ENCODE measurements at places on chromosomes 1 and 21. TPM values are rescaled to one million over a fixed set of nuclear protein-coding genes. Genes with fewer than 3 reads are reported as not detected.

Gene ITGB2
- total RNA-seq, result 42.4 TPM

Gene RXRG
- total RNA-seq, result 10.9 TPM

Gene LCE3E
- not detected for total RNA-seq

Gene CHI3L2
- 0.53 TPM for total RNA-seq

Gene ADAMTS5
- 12.3 TPM for total RNA-seq

Gene KCNC4
- 0.99 TPM for total RNA-seq

Gene PKN2
- 57.0 TPM for total RNA-seq

Gene TNFRSF8
- total RNA-seq, result 0.43 TPM

Gene AGMAT
- total RNA-seq, result not detected

Gene CELA2B
- total RNA-seq, result 18.3 TPM

Gene RWDD3
- total RNA-seq, result 25.8 TPM

Gene KCNQ4
- total RNA-seq, result 0.12 TPM

DNA sequence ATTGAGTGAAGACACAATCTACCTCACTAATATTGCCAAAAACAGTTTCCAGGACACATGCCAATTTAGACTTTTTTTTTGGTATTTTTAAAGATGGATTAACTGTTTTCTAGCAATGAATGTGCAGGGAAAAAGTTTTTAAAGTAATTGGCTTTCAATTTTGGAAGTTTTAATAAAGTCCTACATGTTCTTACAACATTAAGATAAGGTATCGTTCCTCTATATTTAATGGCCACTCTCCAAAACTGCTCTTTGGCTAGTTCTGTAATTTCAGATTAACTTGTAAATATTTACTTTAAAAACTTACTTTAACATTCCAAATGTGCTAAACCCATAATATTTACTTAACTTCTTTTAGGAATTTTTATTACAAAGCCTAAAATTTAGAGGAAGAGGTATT lies 1332.2 kb upstream of the PRMT6 start:
- DNase-seq, result no peak
- H3K4me3 ChIP-seq, result no peak overlapping the region
- H3K27ac ChIP-seq, result no peak overlapping the region
- H3K36me3 ChIP-seq, result no peaks in the 10 kb centered on the region

- H3K27ac ChIP-seq, result no peak overlapping the region
- H3K27me3 ChIP-seq, result no peaks in the 10 kb centered on the region
- H3K4me3 ChIP-seq, result no peak overlapping the region
- no peaks in the 10 kb centered on the region for H3K36me3 ChIP-seq
- DNase-seq, result peak; percentile 85
These were observed 2.8 kb upstream of the HAPLN2 start for GRCh38 chr1:156616463-156616862.

GRCh38 chr1:65804584-65804983 lies 11.9 kb downstream of the PDE4B start:
- no peaks in the 10 kb centered on the region for H3K36me3 ChIP-seq
- no peaks in the 10 kb centered on the region for H3K4me1 ChIP-seq
- H3K4me3 ChIP-seq, result no peak overlapping the region
- DNase-seq, result no peak

GRCh38 chr1:200437088-200437487 lies 27.3 kb upstream of the ZNF281 start:
- H3K4me3 ChIP-seq, result no peak overlapping the region
- no peak for DNase-seq

- no peaks in the 10 kb centered on the region for H3K36me3 ChIP-seq
- H3K27ac ChIP-seq, result no peak overlapping the region
- DNase-seq, result no peak
These were observed 107.9 kb downstream of the WDR4 start for GRCh38 chr21:42771503-42771805.

GRCh38 chr1:99674115-99675064 lies 28.5 kb downstream of the PALMD start:
- H3K4me3 ChIP-seq, result no peak overlapping the region
- peak; percentile 87 for DNase-seq
- H3K27ac ChIP-seq, result peak overlapping the region; percentile 92
- H3K36me3 ChIP-seq, result peaks cover 35% of the 10 kb centered on the region
- H3K4me1 ChIP-seq, result peaks cover 41% of the 10 kb centered on the region

GRCh38 chr1:46569884-46570725 lies 18.7 kb upstream of the KNCN start:
- H3K27me3 ChIP-seq, result no peaks in the 10 kb centered on the region
- no peak overlapping the region for H3K4me3 ChIP-seq
- DNase-seq, result no peak

GRCh38 chr1:111615870-111616715 lies 3.5 kb upstream of the RAP1A start:
- DNase-seq, result no peak
- H3K27me3 ChIP-seq, result no peaks in the 10 kb centered on the region
- H3K36me3 ChIP-seq, result no peaks in the 10 kb centered on the region
- H3K4me3 ChIP-seq, result no peak overlapping the region
- peaks cover 5% of the 10 kb centered on the region for H3K4me1 ChIP-seq

DNA sequence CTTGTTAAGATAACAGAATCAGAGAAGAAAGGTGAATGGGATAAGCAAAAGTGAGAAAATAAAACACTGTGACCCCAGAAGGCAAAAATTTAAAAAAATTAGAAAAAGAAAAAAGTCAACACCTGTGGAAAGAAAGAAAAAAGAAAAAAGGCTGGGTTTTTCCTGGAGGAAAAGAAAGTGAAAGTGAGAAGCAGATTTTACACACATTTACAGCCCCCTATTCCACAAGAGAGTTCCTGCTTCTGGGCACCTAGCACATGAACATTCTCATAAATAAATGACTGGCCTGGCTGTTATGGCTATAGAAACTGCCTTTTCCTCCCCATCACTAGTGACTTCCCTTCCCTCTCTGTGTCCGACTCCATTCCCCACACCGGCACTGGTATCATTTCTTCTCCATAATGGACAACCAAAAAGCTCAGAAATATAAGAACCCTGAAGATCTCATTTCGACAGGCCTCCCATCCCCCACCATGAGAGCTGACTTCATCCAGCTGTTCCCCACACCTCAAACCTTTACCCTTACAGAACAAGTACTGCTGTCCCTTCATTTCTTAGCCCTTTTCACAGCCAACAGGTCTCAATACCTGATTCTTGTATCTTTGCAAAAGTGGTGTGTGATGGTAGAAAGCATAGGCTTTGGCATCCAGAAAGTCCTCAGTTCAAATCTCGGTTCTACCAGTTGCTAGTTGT lies 12.6 kb downstream of the MTF1 start:
- no peak overlapping the region for H3K27ac ChIP-seq
- no peak overlapping the region for H3K4me3 ChIP-seq
- DNase-seq, result no peak
- no peaks in the 10 kb centered on the region for H3K4me1 ChIP-seq
- peaks cover 8% of the 10 kb centered on the region for H3K36me3 ChIP-seq

DNA sequence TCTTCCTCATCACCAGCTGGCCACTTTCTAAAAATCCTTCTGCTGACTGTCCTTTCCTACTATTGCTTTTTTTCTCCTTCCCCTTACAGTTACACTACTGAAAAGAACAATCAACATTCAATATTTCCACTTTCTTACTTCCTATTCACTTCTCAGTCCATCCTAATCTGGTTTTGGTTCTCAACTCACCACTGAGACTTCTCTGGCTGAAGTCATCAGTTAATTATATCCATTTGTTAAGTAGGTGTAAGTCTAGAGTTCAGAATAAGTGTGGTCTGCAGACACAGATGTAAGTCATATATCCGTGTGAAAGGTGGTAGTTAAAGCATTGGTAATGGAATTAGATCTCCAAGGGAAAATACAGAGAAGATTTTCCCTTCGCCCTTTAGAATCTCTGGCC lies 21.4 kb downstream of the PEA15 start:
- no peak overlapping the region for H3K4me3 ChIP-seq
- no peak overlapping the region for H3K27ac ChIP-seq
- no peaks in the 10 kb centered on the region for H3K27me3 ChIP-seq
- H3K36me3 ChIP-seq, result peaks cover 50% of the 10 kb centered on the region
- no peaks in the 10 kb centered on the region for H3K4me1 ChIP-seq

DNA sequence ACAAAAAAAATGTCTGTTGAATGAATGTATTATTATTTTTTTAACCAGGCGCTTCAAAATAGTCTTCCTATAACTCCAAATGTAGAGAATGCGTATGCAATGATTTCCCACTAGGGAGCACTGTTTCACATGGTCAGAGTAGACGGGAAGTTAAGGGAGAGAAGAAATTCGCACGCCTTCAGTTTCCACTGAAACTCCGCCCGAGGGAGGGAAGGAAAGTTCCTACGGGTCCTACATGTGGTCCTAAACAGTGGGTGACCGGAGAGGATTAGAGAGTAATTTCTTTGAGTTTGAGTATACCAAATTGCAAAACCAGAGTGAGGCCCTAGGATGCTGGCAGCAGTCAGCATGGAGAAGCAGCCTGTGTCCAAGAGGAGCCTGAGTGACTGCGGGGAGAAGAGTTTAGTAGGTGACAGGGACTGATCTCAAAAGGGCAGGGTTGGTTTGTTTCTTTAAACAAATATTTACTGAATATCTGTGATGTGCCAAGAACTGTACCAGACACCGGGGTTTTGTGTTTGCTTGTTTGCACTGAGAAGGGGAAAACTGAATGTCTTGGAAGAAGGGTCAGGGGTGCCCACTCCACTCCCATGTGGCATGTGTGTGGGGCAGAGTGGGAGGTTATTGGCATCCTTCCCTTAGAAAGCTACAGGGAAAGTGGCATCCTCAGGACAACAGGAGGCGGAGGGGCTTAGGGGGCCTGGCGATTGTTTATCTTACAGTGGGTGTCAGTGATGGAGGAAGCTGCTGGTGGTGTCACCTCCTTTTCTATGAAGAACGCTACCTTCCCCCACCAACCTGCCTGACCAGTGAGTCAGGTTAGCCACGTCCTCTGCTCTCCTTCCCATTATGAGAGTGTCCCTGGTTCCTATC lies 22.8 kb downstream of the RNU5D-1 start:
- peaks cover 1% of the 10 kb centered on the region for H3K4me1 ChIP-seq
- H3K36me3 ChIP-seq, result no peaks in the 10 kb centered on the region
- H3K27me3 ChIP-seq, result peaks cover 4% of the 10 kb centered on the region
- H3K27ac ChIP-seq, result no peak overlapping the region

DNA sequence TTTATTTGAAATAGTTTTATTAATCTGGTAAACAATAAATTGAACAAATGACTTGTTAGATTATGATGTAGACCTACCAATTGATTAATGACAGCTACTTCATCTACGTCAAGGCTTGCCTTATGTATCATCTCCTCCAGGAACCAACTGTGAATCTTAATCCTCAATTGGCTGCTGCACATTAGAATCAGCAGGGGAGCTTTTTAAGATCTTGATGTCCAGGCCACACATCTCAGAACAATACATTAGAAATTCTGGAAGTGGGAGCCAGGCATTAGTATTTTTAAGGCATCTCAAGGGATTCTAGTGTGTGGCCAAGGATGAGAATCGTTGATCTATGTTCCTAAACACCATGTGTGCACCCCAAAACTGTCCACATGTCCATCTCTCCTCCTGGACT lies 52.0 kb upstream of the LYPLAL1 start:
- no peak overlapping the region for H3K4me3 ChIP-seq
- no peaks in the 10 kb centered on the region for H3K27me3 ChIP-seq
- no peaks in the 10 kb centered on the region for H3K36me3 ChIP-seq
- H3K27ac ChIP-seq, result no peak overlapping the region
- no peak for DNase-seq

GRCh38 chr1:45351508-45351907 lies 11.3 kb upstream of the MUTYH start:
- H3K4me1 ChIP-seq, result peaks cover 12% of the 10 kb centered on the region
- H3K36me3 ChIP-seq, result no peaks in the 10 kb centered on the region
- no peak for DNase-seq

- 0 out of 2 replicates have a peak, but pooled peaks cover 5% of the 10 kb centered on the region for H3K4me1 ChIP-seq
- DNase-seq, result no peak
- no peak overlapping the region for H3K27ac ChIP-seq
- peaks cover 34% of the 10 kb centered on the region for H3K27me3 ChIP-seq
- no peaks in the 10 kb centered on the region for H3K36me3 ChIP-seq
These were observed 250.8 kb downstream of the GRIK3 start for GRCh38 chr1:36783475-36783874.

DNA sequence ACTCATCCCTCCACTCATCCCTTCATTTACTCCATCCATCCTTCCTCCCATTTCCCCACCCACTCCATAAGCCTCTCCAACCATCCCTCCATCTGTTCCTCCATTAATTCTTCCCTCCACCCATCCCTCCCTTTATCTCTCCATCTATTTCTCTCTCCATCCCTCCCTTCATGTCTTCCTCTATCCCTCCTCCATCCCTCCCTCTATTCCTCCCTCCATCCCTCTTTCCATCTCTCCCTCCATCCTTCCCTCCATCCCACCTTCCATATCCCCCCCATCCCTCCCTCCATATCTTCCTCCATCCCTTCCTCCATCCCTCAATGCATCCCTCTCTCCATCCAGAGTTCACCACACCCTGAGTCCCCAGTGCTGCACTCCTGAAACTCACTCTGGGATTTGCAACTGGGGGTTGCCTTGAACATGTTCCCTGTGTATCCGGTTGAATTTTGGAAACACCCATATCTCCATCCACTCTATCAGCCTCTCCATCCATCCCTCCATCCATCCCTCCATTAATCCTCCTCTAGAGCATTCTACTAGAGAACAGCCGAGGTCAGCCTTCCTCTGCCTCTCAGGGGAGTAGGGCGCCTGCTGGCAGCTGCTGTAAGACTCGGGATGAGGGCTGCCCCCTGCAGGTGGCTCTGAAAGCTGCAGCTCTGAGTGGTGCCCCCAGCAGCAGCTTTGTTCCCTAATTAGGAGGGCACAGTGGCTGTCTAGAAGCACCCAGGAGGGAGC lies 39.4 kb downstream of the ABCG1 start:
- peak; percentile 45 for DNase-seq
- H3K4me3 ChIP-seq, result no peak overlapping the region
- no peaks in the 10 kb centered on the region for H3K36me3 ChIP-seq

- H3K4me3 ChIP-seq, result no peak overlapping the region
- no peaks in the 10 kb centered on the region for H3K4me1 ChIP-seq
- no peaks in the 10 kb centered on the region for H3K27me3 ChIP-seq
- DNase-seq, result no peak
- H3K27ac ChIP-seq, result no peak overlapping the region
- H3K36me3 ChIP-seq, result no peaks in the 10 kb centered on the region
These were observed 390 bp upstream of the S100A9 start for GRCh38 chr1:153357076-153357852.

DNA sequence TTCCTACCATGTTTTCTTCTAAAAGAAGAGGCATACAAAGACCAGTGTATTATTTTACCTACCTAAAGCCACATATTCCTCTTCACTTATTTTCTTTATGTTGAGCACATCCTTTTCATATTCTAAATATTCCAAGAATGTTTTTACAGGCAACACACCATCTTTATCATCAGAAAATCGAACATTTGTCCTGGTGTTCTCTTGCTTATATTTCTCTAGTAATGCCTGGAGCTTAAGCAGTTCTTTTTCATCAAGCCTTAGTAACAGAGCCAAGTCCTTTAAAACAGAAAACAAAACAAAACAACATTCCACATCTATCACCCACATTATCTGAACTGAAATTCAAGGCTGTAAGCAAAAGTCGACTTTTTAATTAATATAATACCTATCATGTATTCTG lies 88.7 kb downstream of the IARS2 start:
- peaks cover 29% of the 10 kb centered on the region for H3K36me3 ChIP-seq
- DNase-seq, result no peak
- H3K27me3 ChIP-seq, result no peaks in the 10 kb centered on the region
- no peak overlapping the region for H3K27ac ChIP-seq

- H3K4me1 ChIP-seq, result peaks cover 22% of the 10 kb centered on the region
- H3K27me3 ChIP-seq, result peaks cover 6% of the 10 kb centered on the region
- H3K4me3 ChIP-seq, result no peak overlapping the region
- DNase-seq, result peak; percentile 89
- no peak overlapping the region for H3K27ac ChIP-seq
- H3K36me3 ChIP-seq, result no peaks in the 10 kb centered on the region
These were observed 2.0 kb upstream of the LIN28A start for GRCh38 chr1:26408604-26409003.

GRCh38 chr1:186768906-186769305 lies 59.8 kb upstream of the PLA2G4A start:
- no peak overlapping the region for H3K27ac ChIP-seq
- no peaks in the 10 kb centered on the region for H3K4me1 ChIP-seq
- H3K4me3 ChIP-seq, result no peak overlapping the region
- no peak for DNase-seq
- no peaks in the 10 kb centered on the region for H3K27me3 ChIP-seq
- H3K36me3 ChIP-seq, result no peaks in the 10 kb centered on the region

Data from SJCRH30 (cell line).